Right lobe of liver (tissue), 6 donors: ENCODE measurements at places on chromosomes 4 and X. TPM values are rescaled to one million over a fixed set of nuclear protein-coding genes. Genes with fewer than 3 reads are reported as not detected.

DNA sequence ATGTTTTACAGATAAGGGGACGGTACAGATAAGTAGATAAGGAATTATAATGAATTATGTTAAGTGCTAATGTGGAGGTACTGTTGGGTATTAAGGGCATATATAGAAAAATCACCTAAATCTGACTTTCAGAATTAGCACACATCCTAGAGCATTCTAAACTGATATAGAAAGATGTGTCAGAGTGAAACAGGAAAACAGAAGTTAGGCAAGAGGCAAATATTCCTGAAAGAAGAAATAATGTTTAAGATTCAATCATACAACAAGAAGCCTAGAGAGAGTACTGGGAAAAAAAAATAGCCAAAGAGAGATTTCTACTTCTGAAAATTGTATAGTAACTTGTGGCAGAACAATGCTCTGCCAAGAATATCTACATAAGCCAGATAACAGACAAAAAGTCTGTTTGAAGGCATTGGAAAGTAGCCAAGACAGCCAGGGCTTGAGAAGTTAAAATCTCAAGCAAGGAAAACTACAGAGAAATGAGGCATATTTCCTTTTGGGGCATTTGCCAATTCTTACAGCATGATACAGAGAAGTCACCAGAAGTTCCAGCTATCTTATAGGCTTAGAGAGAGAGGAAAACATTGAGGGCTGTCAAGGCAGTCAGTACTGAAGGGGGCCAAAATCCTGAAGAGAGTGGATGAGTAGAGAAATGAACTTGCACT is 646.0 kb downstream of the RPA4 start:
- no peaks in the 10 kb centered on the region for H3K27me3 ChIP-seq
- H3K4me3 ChIP-seq: no peak overlapping the region

DNA sequence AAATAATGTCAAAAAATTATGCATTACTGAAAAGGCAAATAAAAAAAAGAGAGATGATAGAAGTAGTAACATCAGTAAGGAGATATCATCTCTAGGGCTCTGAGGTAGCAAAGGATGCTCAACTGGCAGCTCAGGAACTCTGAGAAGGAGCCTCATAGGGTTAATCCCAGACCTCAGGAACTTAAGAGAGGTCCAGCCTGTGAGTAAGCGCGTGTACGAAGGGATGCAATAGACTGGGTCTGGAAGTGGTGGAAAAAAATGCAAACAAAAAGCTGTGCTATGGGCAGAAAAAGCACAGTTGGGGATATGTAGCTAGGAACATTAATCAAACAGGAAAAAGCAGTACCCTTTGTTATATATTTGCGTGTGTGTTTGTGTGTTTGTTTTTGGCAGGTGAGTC is 282.0 kb downstream of the GALNTL6 start:
- no peaks in the 10 kb centered on the region for H3K4me1 ChIP-seq

- no peak for DNase-seq
- H3K4me3 ChIP-seq: no peak overlapping the region
- H3K4me1 ChIP-seq: no peaks in the 10 kb centered on the region
- H3K36me3 ChIP-seq: no peaks in the 10 kb centered on the region
- H3K27ac ChIP-seq: no peak overlapping the region
Observed at GRCh38 chr4:68361146-68361589, 11.3 kb upstream of the YTHDC1 start.

DNA sequence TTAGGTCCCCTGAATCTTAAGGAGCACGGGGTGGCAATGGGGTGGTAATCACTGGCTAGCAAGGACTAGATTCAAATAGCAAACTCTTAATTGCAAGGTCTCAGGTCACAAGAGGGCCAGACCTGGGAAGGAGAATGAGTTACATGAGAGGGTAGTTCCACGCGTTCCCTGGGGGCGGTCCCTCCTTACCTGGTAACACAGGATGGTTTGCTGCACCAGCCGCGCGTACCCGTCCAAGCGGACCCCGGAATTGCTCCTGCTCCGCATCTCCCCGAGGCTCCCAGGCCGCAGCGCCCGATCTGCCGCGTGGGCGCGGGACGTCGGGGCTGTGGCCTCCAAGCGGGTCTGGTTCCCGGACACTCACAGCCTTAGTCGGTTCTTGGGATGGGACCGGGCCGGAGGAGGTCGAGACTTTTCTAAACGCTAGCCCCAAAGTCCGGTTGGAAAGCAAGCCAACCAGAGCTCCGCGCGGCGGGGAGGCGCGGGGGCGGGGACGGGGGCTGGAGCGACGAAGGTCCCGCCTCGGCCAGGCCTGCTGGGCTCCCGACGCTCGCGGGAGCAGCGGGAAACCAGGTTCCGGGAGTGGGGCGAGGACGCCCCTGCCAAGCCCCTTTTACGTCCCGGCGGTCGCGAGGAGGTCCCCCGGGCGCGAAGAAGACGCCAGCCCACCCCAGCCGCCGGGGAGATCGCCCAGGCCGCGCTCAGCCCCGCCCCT is at the start of gene PHKA2:
PHKA2 (minus strand) TSS at position 449 of the 715 bp plus-strand sequence; CDS start at position 267, 182 bp downstream.
- H3K36me3 ChIP-seq: no peaks in the 10 kb centered on the region
- H3K4me3 ChIP-seq: peak within 1 kb of the TSS; percentile 68
- H3K27me3 ChIP-seq: no peaks in the 10 kb centered on the region
- H3K27ac ChIP-seq: peak within 1 kb of the TSS; percentile 83

GRCh38 chrX:118965395-118965794 is 9.0 kb upstream of the LONRF3 start:
- H3K27me3 ChIP-seq: no peaks in the 10 kb centered on the region
- H3K27ac ChIP-seq: no peak overlapping the region
- H3K4me3 ChIP-seq: no peak overlapping the region
- H3K36me3 ChIP-seq: no peaks in the 10 kb centered on the region
- no peaks in the 10 kb centered on the region for H3K4me1 ChIP-seq
- DNase-seq: no peak

GRCh38 chr4:85557016-85557901 is 82.3 kb downstream of the ARHGAP24 start:
- H3K36me3 ChIP-seq: no peaks in the 10 kb centered on the region
- H3K4me1 ChIP-seq: no peaks in the 10 kb centered on the region
- no peak for DNase-seq
- H3K27ac ChIP-seq: no peak overlapping the region
- H3K4me3 ChIP-seq: no peak overlapping the region

SRPX gene
- 7.7 TPM for total RNA-seq

RPL10 gene
- total RNA-seq: 1,163 TPM

KCTD8 gene
- total RNA-seq: not detected
